ENCODE measurements at places on chromosomes 7 and 10. TPM values are rescaled to one million over a fixed set of nuclear protein-coding genes. Genes with fewer than 3 reads are reported as not detected.

DNA sequence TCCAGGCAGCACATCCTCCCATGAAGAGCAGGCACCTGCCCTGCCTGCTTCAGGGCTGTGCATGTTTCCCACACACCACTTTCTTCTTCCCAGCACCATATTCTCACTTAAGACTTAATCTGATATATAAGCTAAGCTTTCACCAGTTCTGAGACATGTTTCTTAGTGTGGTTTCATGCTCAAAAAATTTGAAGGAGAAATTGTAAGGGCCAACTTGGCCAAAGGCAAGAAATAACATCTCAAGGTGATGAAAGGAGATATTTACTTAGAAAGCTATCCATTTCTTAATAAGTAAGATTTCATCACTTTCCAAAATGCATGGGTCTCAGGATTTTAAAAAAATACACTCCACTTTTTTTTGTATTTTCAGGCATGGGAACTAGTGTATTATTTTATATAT, 468.1 kb upstream of the AKR1E2 start:
- H3K27me3 ChIP-seq, result no peaks in the 10 kb centered on the region
- peaks cover 36% of the 10 kb centered on the region for H3K4me1 ChIP-seq

PIK3AP1 gene
- total RNA-seq, result 114 TPM

- no peaks in the 10 kb centered on the region for H3K27me3 ChIP-seq
- DNase-seq, result no peak
- H3K4me3 ChIP-seq, result no peak overlapping the region
These were observed 159.6 kb downstream of the EGFR start for GRCh38 chr7:55178292-55178862.

SEM1 gene
- 71.2 TPM for total RNA-seq

- H3K4me3 ChIP-seq, result no peak overlapping the region
- H3K36me3 ChIP-seq, result no peaks in the 10 kb centered on the region
- H3K27ac ChIP-seq, result no peak overlapping the region
- peaks cover 71% of the 10 kb centered on the region for H3K27me3 ChIP-seq
- DNase-seq, result no peak
- no peaks in the 10 kb centered on the region for H3K4me1 ChIP-seq
These were observed 121.2 kb upstream of the TARP start for GRCh38 chr7:38394660-38395059.

DNA sequence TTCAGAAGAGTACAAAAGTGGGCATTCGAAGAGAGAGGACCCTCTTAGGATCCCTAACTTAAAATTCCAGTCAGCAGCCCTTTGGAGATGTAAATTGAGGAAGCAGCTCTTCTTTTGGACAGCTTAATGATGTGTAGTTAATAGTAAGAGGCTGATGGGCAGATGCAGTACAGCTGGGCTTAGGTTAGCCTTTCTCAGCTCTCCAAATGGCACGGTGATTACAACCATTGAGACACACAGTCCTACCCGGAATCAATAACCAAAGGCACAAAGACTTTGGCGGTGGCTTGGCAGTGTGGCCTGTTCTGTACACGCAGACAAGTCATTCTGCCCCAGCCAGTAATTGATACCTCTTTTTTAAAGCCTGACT, 26.8 kb downstream of the GAD2 start:
- H3K4me1 ChIP-seq, result no peaks in the 10 kb centered on the region
- DNase-seq, result no peak
- H3K27me3 ChIP-seq, result peaks cover 50% of the 10 kb centered on the region
- H3K4me3 ChIP-seq, result no peak overlapping the region
- H3K27ac ChIP-seq, result no peak overlapping the region
- H3K36me3 ChIP-seq, result no peaks in the 10 kb centered on the region

DNA sequence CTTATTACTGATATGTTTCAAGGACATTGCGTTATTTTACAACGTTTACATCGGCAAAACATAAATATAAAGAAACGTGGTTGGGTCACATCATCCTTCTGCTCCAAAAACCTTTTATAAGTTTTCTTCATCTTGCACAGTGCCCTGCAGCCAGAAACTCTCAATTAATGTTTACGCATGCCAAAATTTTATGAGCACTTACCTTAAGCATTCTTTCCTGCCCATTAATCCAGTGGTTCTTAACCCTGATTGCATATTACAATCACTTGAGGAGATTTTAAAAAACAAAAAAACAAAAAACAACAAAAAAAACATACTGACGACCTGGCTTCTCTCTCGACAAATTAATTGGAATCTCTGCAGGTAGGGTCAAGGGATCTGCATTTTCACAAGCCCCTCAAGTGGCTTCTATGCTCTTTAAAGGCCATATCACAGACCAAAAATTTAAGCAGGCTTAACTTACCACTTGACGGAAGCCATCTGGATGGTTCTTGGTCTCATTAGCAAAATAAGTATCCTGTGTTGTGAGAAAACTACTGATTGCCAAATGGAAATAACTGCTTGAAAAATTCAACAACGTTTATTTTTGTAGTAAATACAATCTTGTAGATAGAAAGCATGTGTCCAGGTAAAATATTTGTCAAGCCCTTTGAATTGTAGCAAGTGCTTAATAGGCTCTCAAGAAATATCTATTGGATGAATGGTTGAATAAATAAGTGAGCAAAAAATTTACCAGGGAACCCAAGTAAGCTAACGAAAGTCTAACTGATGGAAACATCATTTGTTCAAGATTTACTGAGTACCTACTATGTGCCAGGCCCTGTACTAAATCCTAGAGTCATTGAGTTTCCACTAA, 30.9 kb upstream of the SLC16A12 start:
- DNase-seq, result no peak
- no peak overlapping the region for H3K27ac ChIP-seq
- H3K4me1 ChIP-seq, result no peaks in the 10 kb centered on the region
- H3K27me3 ChIP-seq, result no peaks in the 10 kb centered on the region

DNA sequence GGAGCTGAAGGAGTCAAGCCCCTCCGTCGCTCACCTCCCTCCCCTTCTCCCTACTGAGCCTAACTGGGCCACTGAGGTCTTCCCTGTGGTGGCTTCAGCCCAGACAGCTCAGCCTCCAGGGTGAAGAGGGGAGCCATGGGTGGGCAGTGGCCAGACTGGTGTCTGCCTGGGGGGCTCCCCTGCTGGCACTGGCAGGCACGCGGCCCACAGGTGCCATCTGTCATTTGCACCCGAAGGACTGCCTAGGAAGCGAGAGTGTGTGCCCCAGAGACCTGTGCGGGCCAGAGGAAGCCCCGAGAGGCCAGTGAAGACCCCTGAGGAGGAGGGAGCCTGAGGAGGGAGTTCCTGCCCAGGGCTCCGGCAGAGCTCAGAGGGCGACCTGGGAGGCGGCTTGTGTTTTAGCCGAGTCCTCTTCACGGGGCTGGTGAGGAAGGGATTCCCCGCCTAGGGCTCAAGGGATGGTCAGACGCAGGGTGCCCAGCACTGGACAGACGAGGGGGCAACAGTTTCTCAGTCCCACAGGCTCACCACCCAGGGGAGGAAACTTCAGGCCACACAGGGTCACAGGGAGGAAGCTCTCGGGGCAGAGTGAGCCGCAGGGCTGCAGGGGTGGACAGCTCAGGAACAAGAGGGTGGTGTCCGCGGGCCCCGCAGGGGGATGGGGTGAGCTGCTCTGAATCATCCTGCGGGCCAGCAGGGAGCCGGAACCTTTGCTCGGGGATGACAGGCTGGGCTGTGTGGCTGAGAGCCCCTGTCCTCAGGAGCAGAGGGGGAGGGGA, 76.2 kb upstream of the PPP2R2D start:
- no peaks in the 10 kb centered on the region for H3K36me3 ChIP-seq

GRCh38 chr10:73247509-73248258, 629 bp upstream of the DNAJC9 start:
- peaks cover 43% of the 10 kb centered on the region for H3K4me1 ChIP-seq
- H3K4me3 ChIP-seq, result peak overlapping the region; percentile 91
- peaks cover 93% of the 10 kb centered on the region for H3K36me3 ChIP-seq
- peak overlapping the region; percentile 94 for H3K27ac ChIP-seq
- no peaks in the 10 kb centered on the region for H3K27me3 ChIP-seq

DNA sequence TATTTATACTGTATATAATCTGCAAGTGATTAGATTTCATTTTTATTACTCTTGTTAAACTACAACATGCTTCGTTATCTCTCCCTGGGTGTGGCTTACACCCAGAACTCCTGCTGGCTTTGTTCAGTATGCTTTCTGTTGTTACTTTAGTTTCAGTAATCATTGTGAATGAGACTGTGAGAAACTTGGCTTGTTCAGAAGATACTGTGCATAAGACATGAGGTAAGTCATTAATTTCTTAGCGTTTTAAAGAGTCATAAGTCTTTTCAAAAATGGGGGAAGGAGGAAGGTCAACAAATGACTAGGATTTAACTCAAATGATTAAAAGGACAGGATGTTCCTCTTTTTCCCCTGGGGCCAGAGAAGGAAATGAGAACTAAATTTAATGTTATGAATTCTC, 11.6 kb upstream of the ADD3 start:
- no peaks in the 10 kb centered on the region for H3K27me3 ChIP-seq
- DNase-seq, result no peak
- H3K27ac ChIP-seq, result peak overlapping the region; percentile 35
- no peaks in the 10 kb centered on the region for H3K36me3 ChIP-seq

GRCh38 chr7:98187138-98187502, 24.1 kb upstream of the BHLHA15 start:
- no peak for DNase-seq
- H3K27me3 ChIP-seq, result no peaks in the 10 kb centered on the region
- no peak overlapping the region for H3K27ac ChIP-seq

NKX6-2 gene
- total RNA-seq, result not detected

- H3K36me3 ChIP-seq, result no peaks in the 10 kb centered on the region
- H3K27ac ChIP-seq, result no peak overlapping the region
- DNase-seq, result no peak
These were observed 10.8 kb upstream of the STN1 start for GRCh38 chr10:103928784-103929183.

- no peaks in the 10 kb centered on the region for H3K36me3 ChIP-seq
- no peak overlapping the region for H3K27ac ChIP-seq
- peak; percentile 46 for DNase-seq
- H3K4me1 ChIP-seq, result no peaks in the 10 kb centered on the region
- peaks cover 55% of the 10 kb centered on the region for H3K27me3 ChIP-seq
- no peak overlapping the region for H3K4me3 ChIP-seq
These were observed 6.6 kb downstream of the LEP start for GRCh38 chr7:128247640-128248194.

BICC1 gene
- 70.2 TPM for total RNA-seq

DNA sequence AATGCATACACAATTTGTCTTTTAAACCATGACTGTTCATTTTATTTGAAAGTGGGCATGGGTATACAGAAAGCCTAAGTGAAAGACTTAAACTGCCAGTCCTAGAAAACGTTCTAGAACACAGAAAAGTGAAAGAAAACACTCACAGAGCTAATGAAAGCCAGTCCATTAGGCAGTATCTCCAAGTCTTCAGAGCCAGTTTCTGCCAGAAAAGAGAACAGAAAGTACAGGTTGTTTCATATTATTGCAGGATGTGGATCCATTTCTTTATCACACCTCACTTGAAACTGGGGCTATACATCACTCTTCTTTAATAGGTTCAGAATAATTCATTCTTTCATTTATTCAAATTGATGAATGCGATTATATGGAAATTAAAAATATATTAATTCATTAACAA, 7.7 kb downstream of the PON1 start:
- no peaks in the 10 kb centered on the region for H3K36me3 ChIP-seq
- no peak overlapping the region for H3K4me3 ChIP-seq
- no peaks in the 10 kb centered on the region for H3K27me3 ChIP-seq

CRHR2 gene
- total RNA-seq, result not detected

DNA sequence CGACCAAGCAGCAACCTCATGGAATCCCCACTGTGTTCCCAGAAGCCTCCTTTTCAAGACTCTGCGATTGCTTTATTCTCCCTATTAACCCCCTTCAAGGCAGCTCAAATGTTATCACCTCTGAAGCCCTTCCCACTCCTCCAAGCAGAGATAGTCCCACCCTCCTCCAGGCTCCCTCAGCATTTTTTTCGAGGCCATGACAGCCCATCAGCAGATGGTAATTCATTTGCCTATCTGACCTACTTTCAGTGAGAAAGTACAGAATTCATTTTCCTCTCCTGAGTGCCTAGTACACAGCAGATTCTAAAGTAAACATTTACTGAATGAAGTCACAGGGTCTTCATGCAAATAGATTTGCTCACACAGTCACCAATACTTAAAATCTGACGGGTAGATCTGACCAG, 47.8 kb downstream of the HERPUD2 start:
- H3K4me3 ChIP-seq, result no peak overlapping the region
- no peaks in the 10 kb centered on the region for H3K27me3 ChIP-seq
- H3K27ac ChIP-seq, result no peak overlapping the region
- H3K36me3 ChIP-seq, result no peaks in the 10 kb centered on the region
- H3K4me1 ChIP-seq, result no peaks in the 10 kb centered on the region

DNA sequence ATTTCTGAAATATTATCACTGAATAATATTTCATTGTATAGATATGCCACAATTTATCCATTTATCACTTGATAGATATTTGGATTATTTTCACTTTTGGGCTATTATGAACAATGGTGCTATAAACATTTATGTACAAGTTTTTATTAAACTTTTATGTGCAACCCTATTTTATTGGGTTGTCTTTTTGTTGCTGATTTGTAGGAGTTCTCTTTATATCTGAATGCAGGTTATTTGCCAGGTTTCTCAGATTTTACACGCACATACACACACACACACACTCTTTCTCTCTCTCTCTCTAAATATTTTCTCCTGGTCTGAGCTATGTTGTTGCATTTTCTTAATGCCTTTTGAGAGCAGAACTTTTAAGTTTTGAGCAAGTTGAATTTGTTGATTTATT, 36.2 kb downstream of the ADK start:
- H3K36me3 ChIP-seq, result no peaks in the 10 kb centered on the region
- H3K4me3 ChIP-seq, result no peak overlapping the region
- no peaks in the 10 kb centered on the region for H3K27me3 ChIP-seq
- H3K27ac ChIP-seq, result no peak overlapping the region
- DNase-seq, result no peak

DNA sequence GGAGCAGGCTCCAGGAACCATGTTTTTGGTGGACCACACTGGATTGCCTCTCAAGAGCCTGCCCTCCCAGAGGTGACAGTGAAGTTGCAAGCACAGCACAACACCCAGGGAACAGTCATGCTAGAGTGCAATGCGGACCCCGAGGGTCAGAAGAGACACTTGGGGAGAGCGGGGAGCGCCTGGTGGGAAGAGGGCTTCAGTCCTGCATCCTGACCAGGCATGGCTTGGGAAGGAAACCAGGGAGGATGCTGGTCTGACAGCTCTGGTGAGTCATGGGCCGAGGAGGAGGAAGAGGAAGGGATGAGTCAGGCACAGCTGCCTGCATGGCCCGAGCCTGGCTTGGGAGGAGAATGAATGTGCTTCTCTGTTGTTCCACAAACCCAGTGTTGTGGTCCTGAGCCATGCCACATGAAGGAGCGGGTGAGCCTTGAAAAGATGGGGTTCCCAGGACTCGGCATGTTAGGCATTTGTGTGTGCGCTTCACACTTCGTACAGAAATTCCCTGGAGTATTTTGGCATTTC, 29.5 kb upstream of the ANKRD2 start:
- H3K36me3 ChIP-seq, result peaks cover 10% of the 10 kb centered on the region
- peak; percentile 80 for DNase-seq
- H3K4me3 ChIP-seq, result no peak overlapping the region
- peak overlapping the region; percentile 93 for H3K27ac ChIP-seq
- no peaks in the 10 kb centered on the region for H3K27me3 ChIP-seq
- peaks cover 22% of the 10 kb centered on the region for H3K4me1 ChIP-seq

Data from Calu3 (cell line).